Stimulated activated naive B cell treated with anti-CD40 and anti-IgM and Interleukin-4, amounts not matched to agents 10 μg/mL and 1 μg/mL and 100 μg/mL, for 72 hours (primary cell): ENCODE measurements at places on chromosomes 7 and 10.

DNA sequence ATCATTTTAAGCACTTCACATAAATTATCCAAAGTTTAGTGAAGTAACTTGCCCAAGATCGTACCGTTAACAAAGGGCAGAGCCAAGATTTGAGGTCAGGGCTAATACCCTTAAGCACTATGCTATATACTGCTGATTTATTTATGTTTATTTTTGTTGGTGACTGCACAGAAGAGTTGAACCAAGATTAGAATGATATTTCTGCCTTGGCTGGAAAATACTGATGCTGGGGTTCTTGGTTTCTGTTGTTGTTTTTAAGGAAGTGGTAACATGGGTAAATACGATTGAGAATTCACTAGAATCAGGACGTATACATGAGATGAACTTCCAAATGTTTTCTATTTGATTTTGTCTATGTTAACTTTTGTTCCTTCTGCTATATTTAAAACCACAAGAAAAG, 9.3 kb downstream of the ADD3 start:
- DNase-seq = no peak
- no peaks in the 10 kb centered on the region for H3K27me3 ChIP-seq
- H3K36me3 ChIP-seq = no peaks in the 10 kb centered on the region
- H3K4me1 ChIP-seq = peaks cover 36% of the 10 kb centered on the region

DNA sequence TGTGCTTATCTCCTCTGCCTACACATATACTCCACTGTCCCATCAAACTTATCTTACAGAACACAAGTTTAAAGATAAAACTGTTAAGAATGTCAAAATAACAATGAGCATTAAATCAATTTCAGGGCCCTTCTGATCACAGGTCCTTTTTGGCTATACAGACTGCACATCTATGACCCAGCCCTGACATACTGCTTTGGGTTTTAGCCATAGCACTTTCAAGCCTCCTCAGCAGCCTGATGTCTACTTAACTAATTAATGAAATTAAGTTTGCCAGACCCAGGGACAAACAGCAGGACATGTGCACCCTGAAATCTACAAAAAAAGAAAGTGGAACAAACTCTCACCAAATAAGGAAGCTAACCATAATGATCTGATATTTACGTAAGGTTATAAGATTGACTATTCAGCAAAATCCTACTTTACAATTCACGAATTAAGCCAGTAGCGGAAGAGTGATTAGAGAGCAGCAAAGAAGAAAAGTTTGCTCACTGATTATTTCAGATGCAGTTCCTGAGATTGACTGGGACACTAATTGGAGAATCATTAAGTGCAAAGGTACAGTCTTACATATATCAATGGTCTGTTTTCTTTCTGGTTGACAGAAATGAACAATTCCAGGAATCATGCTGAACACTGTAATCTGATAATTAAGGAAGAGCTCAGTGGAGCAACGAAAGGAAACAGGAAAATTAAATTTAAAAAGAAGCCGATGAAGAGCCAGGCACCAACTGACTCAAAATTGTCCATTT, 669.3 kb upstream of the LRRN3 start:
- no peak for DNase-seq
- H3K4me3 ChIP-seq = no peak overlapping the region
- H3K27me3 ChIP-seq = no peaks in the 10 kb centered on the region
- no peak overlapping the region for H3K27ac ChIP-seq
- no peaks in the 10 kb centered on the region for H3K36me3 ChIP-seq

DNA sequence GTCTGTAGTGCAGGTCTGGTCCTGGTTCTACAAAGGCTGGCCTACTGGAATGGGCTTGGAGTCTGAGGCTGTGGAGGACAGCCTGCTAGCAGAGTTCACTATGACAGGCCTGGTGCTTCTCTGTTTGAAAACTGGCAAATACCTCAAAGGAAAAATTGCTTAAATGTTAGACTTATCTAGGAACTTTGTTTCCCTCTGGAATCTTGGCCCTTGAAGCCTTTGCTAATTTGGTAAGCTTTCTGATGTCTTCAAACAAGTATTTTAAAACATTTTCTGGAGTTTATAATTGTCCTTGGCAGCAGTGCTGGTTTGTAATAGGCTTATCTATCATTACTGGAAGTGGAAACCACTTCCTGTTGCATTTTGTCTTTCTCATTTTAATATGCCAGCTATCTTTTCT, 139.7 kb downstream of the TMEM26 start:
- DNase-seq = no peak
- H3K4me1 ChIP-seq = peaks cover 3% of the 10 kb centered on the region
- peaks cover 6% of the 10 kb centered on the region for H3K27me3 ChIP-seq
- H3K4me3 ChIP-seq = no peak overlapping the region

- no peaks in the 10 kb centered on the region for H3K36me3 ChIP-seq
- H3K27me3 ChIP-seq = peaks cover 5% of the 10 kb centered on the region
These were observed 156.5 kb downstream of the ITGA8 start for GRCh38 chr10:15563246-15563645.

GRCh38 chr10:8112230-8112905, 57.9 kb downstream of the GATA3 start:
- H3K27me3 ChIP-seq = no peaks in the 10 kb centered on the region
- H3K4me1 ChIP-seq = no peaks in the 10 kb centered on the region
- H3K27ac ChIP-seq = no peak overlapping the region
- H3K36me3 ChIP-seq = no peaks in the 10 kb centered on the region
- DNase-seq = no peak

DNA sequence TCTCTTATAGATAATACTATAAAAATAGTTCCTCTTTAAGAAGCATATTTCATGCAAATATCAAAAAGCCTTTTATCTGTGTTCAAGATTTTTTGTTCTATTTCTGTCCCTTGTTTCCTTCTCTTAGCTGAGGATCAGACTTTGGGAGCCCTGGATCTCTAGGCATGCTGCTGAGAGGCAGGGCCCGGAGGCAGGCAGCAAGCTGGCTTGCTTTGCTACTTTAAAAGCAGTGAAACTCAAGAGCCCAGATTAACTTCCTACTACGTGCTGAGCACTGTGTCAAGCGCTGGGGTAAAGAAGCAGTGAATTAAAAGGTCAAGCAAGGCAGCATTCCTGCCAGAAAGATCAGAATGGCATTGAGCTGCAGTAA, 31.0 kb upstream of the ARID5B start:
- H3K4me1 ChIP-seq = peaks cover 4% of the 10 kb centered on the region
- no peak overlapping the region for H3K27ac ChIP-seq
- no peak for DNase-seq

- H3K36me3 ChIP-seq = no peaks in the 10 kb centered on the region
- H3K4me1 ChIP-seq = no peaks in the 10 kb centered on the region
- DNase-seq = no peak
- H3K27ac ChIP-seq = no peak within 1 kb of the TSS
- H3K27me3 ChIP-seq = peaks cover 66% of the 10 kb centered on the region
These were observed at the start of gene ARMS2 for GRCh38 chr10:122454603-122455080. ARMS2 (plus strand) TSS chr10:122454653; CDS start chr10:122454728, 75 bp downstream.

- H3K36me3 ChIP-seq = no peaks in the 10 kb centered on the region
- H3K27ac ChIP-seq = no peak overlapping the region
- DNase-seq = no peak
These were observed 93.5 kb downstream of the DYNC1I1 start for GRCh38 chr7:95865716-95866371.

- H3K4me3 ChIP-seq = no peak overlapping the region
- no peak for DNase-seq
- H3K36me3 ChIP-seq = no peaks in the 10 kb centered on the region
- peaks cover 18% of the 10 kb centered on the region for H3K4me1 ChIP-seq
- H3K27me3 ChIP-seq = peaks cover 65% of the 10 kb centered on the region
- no peak overlapping the region for H3K27ac ChIP-seq
These were observed 112.8 kb upstream of the LANCL2 start for GRCh38 chr7:55252386-55252785.

DNA sequence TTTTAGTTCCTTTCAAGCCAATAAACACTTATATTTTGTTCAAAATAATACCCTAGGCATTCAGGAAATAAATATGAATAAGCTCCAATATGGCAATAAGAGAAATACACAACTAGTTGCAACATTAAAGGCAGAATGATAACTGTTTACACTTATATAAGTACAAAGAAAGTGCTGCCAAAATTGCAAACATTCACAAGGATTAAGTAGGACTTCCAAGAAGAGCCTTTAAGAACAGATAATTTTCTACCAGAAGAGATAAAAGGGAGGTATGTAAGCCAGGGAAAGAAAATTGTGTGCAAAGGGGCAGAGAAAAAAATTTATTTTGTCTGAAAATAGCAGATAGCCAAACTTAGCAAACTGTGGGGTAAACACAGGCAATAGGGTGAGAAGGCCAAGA, 83.8 kb downstream of the CTNNA3 start:
- peaks cover 5% of the 10 kb centered on the region for H3K27me3 ChIP-seq
- no peak for DNase-seq
- H3K4me1 ChIP-seq = peaks cover 1% of the 10 kb centered on the region
- H3K36me3 ChIP-seq = no peaks in the 10 kb centered on the region
- no peak overlapping the region for H3K4me3 ChIP-seq

DNA sequence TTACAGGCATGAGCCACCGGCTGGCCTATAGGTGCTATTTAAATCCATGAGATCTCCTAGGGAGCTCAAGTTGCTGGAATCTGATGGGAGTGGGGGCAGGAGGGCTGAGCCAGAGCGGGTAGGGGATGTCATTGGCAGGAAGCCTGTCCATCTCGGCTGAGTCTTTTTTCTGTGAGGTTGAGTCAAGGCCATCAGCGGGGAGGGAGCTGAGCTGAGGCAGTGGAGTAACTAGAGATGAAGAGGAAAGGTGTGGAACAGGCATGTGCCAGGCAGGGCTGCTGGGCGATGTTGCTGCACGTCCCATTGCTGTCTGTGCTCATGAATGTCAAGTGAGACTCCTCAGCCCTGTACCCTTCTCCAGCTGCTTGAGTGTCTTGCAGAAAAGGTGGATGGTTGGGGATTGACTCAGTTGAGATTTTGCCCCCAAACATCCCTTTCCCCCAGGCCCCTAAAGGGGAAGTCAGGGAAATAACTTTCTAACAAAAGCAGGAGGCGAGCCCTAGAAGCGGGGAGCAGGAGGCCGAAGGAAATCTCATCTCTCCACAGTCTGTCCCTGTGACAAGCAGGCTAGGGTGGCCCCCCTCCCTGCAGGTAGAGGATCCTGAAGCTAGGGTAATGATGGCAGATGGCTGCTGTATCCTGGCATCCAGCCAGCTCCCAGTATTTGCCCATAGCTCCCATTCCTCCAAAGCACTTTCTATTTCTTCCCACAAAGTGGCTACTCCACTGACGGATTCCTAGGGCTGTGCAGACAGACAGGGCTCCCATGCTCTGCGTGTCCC, 5.4 kb downstream of the ATP6V1F start:
- peaks cover 10% of the 10 kb centered on the region for H3K27me3 ChIP-seq
- H3K27ac ChIP-seq = no peak overlapping the region
- no peak for DNase-seq
- peaks cover 29% of the 10 kb centered on the region for H3K36me3 ChIP-seq

GRCh38 chr10:104642658-104643302, 1.7 kb downstream of the SORCS3 start:
- peak overlapping the region; percentile 33 for H3K4me3 ChIP-seq
- H3K36me3 ChIP-seq = no peaks in the 10 kb centered on the region
- peak overlapping the region; percentile 42 for H3K27ac ChIP-seq
- peaks cover 11% of the 10 kb centered on the region for H3K4me1 ChIP-seq
- peaks cover 68% of the 10 kb centered on the region for H3K27me3 ChIP-seq
- no peak for DNase-seq

- H3K4me3 ChIP-seq = no peak overlapping the region
- peaks cover 14% of the 10 kb centered on the region for H3K27me3 ChIP-seq
- no peak for DNase-seq
- no peaks in the 10 kb centered on the region for H3K36me3 ChIP-seq
These were observed 244.8 kb downstream of the BAMBI start for GRCh38 chr10:28922127-28922526.

- no peak for DNase-seq
- H3K36me3 ChIP-seq = no peaks in the 10 kb centered on the region
- H3K27me3 ChIP-seq = no peaks in the 10 kb centered on the region
These were observed 12.1 kb upstream of the PLAU start for GRCh38 chr10:73898730-73899410.

GRCh38 chr7:90551036-90551435, 45.1 kb upstream of the CDK14 start:
- H3K4me1 ChIP-seq = peaks cover 4% of the 10 kb centered on the region
- no peak overlapping the region for H3K4me3 ChIP-seq
- H3K27ac ChIP-seq = no peak overlapping the region
- no peaks in the 10 kb centered on the region for H3K27me3 ChIP-seq
- no peak for DNase-seq

GRCh38 chr7:78616539-78616938, 818.0 kb downstream of the PHTF2 start:
- H3K36me3 ChIP-seq = no peaks in the 10 kb centered on the region
- H3K4me1 ChIP-seq = no peaks in the 10 kb centered on the region
- no peak overlapping the region for H3K27ac ChIP-seq
- no peak for DNase-seq
- H3K27me3 ChIP-seq = no peaks in the 10 kb centered on the region

GRCh38 chr7:7795630-7796121, 77.3 kb upstream of the RPA3 start:
- no peaks in the 10 kb centered on the region for H3K27me3 ChIP-seq
- no peak for DNase-seq
- peaks cover 12% of the 10 kb centered on the region for H3K4me1 ChIP-seq
- peaks cover 42% of the 10 kb centered on the region for H3K36me3 ChIP-seq

DNA sequence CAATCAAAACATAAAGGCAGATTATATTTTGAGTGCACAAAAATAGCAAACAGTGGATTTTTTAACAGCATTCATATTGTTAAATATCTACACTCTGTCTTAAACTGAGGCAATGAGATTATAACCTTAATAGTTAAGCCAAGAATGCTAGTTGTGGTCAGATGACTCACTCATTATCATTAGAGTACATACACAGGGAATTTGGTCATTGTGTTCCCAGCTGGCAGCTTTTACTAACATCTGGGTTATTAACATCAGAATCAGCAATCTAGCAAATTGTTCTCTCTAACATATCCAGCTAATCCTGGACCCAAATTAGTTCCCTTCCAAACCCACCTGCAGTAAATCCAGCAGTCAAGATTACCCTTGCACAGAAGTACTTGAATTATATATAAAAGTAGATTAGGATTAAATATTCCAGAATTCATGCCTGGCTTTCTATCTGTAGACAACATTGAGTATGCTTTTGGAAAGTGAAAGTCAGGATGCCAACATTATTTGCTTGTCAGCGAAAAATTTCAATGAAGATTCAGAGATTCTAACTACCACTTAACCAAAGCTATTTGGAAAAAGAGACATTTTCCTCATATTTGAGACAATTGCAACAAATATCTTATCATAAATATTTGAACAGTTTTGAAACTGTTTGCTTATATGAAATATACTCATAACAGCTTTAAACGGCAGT, 1035.6 kb upstream of the PHF14 start:
- no peaks in the 10 kb centered on the region for H3K4me1 ChIP-seq
- H3K27me3 ChIP-seq = no peaks in the 10 kb centered on the region
- no peak for DNase-seq
- no peak overlapping the region for H3K4me3 ChIP-seq
- H3K36me3 ChIP-seq = no peaks in the 10 kb centered on the region

- peaks cover 1% of the 10 kb centered on the region for H3K36me3 ChIP-seq
- no peak overlapping the region for H3K27ac ChIP-seq
- peaks cover 1% of the 10 kb centered on the region for H3K4me1 ChIP-seq
- H3K27me3 ChIP-seq = no peaks in the 10 kb centered on the region
- no peak overlapping the region for H3K4me3 ChIP-seq
- DNase-seq = no peak
These were observed 243.9 kb downstream of the GLRX3 start for GRCh38 chr10:130380056-130380455.

- H3K4me1 ChIP-seq = peaks cover 38% of the 10 kb centered on the region
- peaks cover 7% of the 10 kb centered on the region for H3K36me3 ChIP-seq
- H3K27me3 ChIP-seq = peaks cover 7% of the 10 kb centered on the region
- peak; percentile 49 for DNase-seq
- peak overlapping the region; percentile 87 for H3K27ac ChIP-seq
These were observed 622 bp downstream of the WNT16 start for GRCh38 chr7:121329191-121330052.
